Motor neuron (in vitro differentiated cells): ENCODE measurements at places on chromosomes 1 and 21. TPM values are rescaled to one million over a fixed set of nuclear protein-coding genes. Genes with fewer than 3 reads are reported as not detected.

The GBP1 gene
- total RNA-seq = 20.7 and 27.9 TPM in 2 replicates

The HNRNPCL1 gene
- not detected in 2 replicates for total RNA-seq

- no peak for ATAC-seq
Measured at GRCh38 chr1:70284366-70284765, 63.2 kb downstream of the SRSF11 start.

DNA sequence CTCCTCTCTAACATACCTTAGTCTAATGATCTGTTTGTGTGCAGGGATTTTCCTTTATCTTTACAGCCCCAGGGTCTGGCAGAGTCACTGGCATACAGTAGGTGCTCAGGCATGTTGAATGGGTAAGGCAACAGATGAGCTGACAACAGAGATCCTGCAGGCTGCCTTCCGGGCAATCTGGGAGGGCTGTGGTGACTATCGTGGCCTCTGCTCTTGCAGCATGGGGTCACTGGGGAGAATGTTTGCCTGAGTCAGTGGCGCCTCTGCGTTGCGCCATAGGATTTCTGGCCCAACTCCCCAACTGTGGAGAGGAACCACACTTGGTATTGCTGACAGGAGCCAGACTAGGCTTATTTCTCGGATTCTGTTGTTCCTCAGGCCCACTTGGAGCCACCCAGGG lies 93.8 kb downstream of the LAMC2 start:
- no peak for ATAC-seq

GRCh38 chr1:79551321-79551720 lies 544.8 kb upstream of the ADGRL4 start:
- no peak for ATAC-seq

DNA sequence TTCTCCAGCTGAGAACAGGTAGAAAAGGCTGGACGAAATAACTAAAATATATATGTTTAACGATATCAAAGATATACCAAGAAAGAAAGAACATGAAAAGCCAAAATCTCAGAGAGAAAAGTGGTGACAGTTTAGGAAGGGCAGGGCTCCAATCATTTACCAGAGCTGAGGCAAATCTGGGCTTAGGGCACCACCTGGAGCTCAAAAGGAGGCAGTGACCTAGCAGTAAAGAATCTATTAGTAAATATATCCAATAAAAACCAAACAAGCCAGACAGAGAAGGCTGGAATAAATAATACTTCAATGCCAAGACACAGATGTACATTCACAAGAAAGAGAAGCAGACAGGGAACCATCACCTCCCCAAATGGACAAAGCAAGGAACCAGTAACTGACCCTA lies 43.5 kb downstream of the CHIA start:
- ATAC-seq = no peak

- no peak for ATAC-seq
Measured at GRCh38 chr21:15676935-15677334, 52.8 kb upstream of the USP25 start.
